ENCODE measurements at places on chromosomes 4 and X. TPM values are rescaled to one million over a fixed set of nuclear protein-coding genes. Genes with fewer than 3 reads are reported as not detected.

DNA sequence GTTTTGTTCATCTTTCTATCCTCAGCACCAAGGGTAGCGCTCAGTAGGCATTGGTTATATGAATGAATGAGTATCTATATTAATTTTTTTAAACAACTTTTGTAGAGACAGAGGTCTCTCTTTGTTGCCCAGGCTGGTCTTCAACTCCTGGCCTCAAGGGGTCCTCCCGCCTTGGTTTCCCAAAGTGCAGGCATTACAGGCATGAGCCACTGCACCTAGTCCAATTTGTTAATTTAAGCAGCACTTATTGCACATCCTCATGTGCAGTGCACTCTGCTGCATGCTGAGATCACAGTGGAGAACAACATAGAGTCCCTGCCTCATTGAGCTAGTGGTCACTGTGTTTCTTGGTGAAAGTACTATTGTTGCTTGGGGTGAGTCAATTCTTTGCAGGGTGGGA, 94.4 kb downstream of the NHSL2 start:
- H3K27me3 ChIP-seq, result peaks cover 86% of the 10 kb centered on the region
- DNase-seq, result no peak
- H3K4me1 ChIP-seq, result no peaks in the 10 kb centered on the region

DNA sequence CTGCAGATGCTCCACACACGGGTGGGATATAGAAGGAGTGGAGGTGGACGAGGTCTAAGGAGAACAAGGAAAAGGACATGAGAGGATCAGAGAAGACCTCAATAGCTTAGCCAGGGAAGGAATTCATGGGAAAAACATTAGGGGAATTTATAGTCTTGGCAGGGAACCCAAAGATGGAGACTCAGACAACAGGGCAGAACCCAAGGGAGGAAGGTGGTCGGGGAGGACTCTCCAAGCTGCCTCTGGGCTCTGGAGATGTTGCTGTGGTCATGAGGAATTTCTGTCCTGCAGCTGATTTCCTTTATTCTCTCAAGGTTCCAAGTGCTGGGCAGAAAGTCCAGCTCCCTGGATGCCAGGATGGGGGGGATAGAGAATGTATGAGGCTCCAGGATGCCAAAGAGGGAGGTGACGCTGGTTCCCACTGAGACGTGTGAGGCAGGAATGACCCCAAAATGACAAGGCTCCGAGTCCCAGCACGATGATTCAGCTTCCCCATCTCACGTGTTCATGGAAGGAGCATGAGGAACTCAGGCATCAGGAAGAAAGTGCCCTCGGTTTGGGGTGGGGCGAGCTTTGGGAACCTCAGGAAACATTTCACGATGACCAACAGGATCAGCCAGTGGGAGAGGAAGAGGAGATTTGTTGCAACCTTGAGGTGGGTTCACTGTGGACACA, 57.0 kb upstream of the PPP2R3B start:
- DNase-seq, result no peak
- H3K27ac ChIP-seq, result no peak overlapping the region
- H3K4me3 ChIP-seq, result no peak overlapping the region
- no peaks in the 10 kb centered on the region for H3K4me1 ChIP-seq
- H3K36me3 ChIP-seq, result no peaks in the 10 kb centered on the region

The BEND2 gene
- total RNA-seq, result not detected

The ATP8A1 gene
- total RNA-seq, result 12.2 TPM

DNA sequence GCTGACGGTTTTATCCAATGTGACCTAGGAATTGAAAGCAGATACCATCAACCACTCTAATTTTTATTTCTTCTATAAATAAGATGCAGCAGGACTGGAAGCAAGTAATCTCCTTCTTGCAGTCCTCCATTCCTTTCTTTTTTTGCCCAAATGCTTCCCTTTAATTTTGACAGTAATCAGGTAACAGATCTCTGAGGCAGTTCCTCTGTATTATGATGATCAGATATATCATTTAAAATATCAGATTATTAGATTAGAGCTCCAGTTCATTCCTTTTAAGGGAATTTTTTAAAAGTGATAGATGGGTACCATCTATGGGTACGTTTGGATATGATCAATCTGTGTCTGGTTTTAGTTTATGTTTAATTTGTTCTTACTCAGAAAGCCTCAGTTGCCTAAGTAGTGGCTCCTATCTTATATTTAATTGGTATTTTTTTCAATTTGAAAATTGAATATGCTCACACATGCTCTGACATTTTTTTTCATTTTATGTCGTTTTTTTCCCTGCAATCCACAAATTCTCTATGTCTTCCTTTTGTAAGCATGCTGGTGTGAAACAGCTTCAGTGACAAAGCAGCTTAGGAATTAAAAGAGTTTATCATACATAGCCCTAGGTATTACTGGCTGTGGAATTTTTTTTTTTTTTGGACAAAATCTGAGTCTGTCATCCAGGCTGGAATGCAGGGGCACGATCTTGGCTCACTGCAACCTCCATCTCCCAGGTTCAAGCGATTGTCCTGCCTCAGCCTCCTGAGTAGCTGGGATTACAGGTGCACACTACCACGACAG, 73.7 kb upstream of the ANK2 start:
- H3K4me1 ChIP-seq, result no peaks in the 10 kb centered on the region
- H3K27me3 ChIP-seq, result no peaks in the 10 kb centered on the region
- H3K27ac ChIP-seq, result no peak overlapping the region

The SRPX2 gene
- total RNA-seq, result 15.2 TPM

DNA sequence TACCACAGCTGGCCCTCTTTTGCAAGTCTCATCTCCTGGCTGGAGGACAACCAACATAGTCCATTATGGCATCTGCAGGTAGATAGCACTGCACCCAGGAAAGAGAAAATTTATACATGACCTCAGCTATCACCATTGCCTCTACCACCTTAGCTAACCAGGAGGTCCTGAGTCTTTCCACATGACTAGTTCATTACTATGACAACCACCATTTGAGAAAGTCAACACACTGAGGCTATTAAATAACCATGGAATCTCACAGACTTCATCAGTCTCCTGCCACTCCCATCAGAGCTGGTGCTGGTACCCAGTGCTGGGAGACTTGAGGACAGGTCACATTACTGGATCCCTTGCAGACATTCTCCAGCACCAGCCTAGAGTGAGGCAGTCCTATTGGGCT, 285.9 kb downstream of the GBA3 start:
- H3K27ac ChIP-seq, result no peak overlapping the region
- H3K36me3 ChIP-seq, result no peaks in the 10 kb centered on the region
- no peaks in the 10 kb centered on the region for H3K4me1 ChIP-seq
- no peaks in the 10 kb centered on the region for H3K27me3 ChIP-seq
- DNase-seq, result no peak

GRCh38 chrX:130262231-130262630, 6.5 kb downstream of the ZNF280C start:
- no peaks in the 10 kb centered on the region for H3K36me3 ChIP-seq
- DNase-seq, result no peak
